ENCODE measurements at places on chromosomes 3 and 15.

DNA sequence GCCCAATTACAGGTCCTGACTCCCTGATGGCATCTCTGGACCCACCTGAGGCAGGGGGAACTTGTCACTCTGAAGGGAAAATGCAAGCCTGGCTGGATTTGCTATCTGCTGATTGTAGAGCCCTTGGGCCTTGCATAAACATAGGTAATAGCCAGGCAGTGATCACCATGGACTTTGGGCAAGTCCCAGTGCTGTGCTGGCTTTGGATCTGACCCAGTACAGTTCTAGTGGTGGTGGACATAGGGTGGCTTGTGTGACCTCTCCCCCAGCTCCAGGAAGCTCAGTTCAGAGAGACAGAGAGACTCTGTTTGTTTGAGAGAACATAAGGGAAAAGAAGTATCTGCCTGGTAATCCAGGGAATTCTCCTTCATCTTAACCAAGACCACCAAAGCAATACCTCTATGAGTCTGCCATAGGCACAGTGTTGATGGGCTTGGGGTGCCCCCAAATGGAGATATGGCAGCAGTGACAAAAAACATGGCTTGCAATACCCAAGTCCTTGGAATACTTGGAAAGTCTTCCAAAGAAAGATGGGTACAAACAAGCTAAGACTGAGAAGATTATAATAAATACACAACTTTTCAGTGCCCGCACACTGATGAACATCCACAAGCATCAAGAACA lies 348.5 kb downstream of the PYDC2 start:
- peak; percentile 31 for DNase-seq

DNA sequence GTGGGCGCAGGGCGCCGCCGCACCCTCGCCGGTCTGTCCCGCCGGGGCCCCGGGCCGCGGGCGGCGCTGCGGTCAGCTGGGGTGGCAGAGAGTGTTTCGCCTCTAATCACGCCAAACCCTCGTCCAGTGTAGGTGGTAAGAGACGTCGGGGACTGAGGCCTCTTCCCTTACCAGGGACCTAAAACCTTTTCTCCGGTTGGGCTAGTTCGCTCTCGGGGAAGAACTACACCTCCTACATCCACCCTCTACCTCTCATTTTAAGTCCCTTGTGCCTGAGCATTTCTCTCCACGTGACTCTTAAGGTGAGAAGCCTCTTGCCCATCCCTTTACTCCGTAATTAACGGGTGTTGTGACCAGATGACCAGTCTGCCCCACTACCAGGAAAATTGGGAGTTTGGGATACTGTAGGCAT lies 520 bp downstream of the TMEM42 start:
- DNase-seq = no peak

DNA sequence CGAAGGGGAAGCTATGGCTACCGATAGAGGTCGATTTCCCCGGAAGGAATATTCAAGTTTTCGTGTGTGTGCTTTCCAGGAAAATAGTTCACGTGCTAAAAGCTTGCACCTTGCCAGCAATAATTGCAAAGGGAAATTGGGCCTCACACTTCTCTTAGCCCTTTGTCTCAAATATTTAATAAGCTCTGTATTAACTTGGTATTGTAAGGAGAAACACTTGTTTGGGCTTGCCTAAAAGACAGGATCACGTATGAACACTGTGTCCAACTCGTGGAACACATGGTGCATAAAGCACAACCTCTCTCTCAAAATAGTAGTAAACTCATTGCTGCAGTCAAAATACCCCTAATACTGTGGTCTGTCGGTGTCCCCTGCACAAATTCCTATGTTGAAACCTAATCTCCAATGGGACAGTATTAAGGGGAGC lies 352 bp upstream of the TMF1 start:
- no peak for DNase-seq

DNA sequence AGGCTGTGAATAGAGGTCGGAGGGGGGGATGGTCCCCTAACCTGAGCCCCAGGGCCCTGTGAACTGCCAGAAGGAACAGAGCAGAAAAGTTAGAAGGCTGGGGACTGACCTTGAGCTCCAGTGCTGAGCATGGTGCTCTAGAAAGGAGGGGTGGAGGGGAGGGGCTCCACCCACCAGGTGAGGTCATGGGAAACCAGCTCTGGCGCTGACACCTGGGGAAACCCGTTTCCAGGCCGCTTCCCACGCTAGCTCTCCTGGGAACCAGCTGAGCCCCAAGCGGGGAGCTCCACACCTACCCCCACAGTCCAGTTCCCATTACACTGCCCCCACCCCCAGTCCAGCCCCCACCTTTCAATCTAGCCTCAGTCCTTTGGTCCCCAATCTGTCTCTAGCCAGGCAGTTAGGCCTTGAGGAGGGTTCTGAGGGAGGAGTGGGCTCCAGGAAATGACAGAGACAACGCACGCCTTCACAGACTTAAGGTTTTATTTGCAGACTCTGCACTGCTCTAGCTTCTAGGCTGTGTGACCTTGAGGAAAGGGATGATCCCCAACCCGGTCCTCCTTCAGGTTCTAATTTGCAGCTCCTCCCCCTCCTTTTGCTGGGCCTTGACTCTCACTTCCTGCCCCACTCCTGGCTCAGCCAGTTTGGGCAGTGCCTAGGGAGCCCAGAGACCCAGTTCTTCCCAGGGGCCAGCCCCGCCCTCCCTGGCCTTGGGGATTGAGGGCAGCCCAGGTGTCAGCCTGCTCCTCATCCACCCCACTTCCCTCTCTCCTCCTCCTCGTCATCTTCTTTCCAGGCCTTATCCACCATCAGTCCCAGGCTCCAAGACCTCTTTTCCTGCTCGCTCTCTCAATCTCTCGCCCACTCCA lies 2.1 kb downstream of the RHOV start:
- DNase-seq = no peak

- no peak for DNase-seq
These were observed 35.4 kb downstream of the RNU5B-1 start for GRCh38 chr15:65339920-65340319.

DNA sequence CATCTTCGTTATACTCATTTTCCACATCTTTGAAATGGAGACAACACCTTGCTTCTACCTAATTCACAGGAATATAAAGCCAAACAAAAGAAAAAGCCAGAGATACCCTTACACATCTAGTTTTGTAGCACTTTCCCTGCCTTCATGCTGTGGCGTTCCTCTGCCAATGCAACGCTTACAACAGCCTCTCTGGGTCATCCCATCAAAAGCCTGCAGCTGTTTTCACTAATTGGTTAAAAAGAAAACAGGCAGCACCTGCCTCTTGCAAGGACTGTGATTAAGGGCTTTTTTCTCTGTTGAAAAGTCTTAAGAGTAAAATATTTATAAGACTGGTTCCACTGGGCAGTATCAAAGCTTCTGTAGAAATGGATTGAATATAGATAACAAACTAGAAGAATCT lies 120.3 kb downstream of the FMN1 start:
- DNase-seq = no peak

GRCh38 chr3:317012-317411 lies 120.4 kb downstream of the CHL1 start:
- DNase-seq = no peak

- no peak for DNase-seq
These were observed 213.7 kb upstream of the RORA start for GRCh38 chr15:61442821-61443220.

- peak; percentile 68 for DNase-seq
These were observed 1190.0 kb upstream of the ALCAM start for GRCh38 chr3:104176706-104177105.

- DNase-seq = peak; percentile 69
These were observed 3.7 kb upstream of the B3GALNT1 start for GRCh38 chr3:161108840-161109239.

- DNase-seq = no peak
These were observed 1.5 kb upstream of the DMXL2 start for GRCh38 chr15:51624022-51624421.

DNA sequence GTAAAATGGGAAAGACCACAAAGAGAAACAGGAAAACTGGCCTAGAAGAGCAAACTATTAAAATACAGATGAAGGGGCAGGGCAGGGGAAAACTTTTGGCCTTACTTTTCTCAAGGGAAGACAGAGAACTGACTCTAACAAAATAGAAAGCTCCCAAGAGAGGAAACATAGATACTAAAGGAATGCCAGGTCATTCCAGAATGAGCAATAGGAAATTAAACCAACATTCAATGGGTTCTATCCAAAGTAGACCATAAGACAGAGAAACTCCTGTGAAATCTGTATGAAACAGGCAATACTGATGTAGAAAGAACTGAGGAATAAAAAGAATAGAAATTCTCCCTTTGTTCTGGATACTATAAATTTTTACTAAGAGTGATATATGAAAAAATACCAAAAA lies 491.8 kb downstream of the MECOM start:
- no peak for DNase-seq

DNA sequence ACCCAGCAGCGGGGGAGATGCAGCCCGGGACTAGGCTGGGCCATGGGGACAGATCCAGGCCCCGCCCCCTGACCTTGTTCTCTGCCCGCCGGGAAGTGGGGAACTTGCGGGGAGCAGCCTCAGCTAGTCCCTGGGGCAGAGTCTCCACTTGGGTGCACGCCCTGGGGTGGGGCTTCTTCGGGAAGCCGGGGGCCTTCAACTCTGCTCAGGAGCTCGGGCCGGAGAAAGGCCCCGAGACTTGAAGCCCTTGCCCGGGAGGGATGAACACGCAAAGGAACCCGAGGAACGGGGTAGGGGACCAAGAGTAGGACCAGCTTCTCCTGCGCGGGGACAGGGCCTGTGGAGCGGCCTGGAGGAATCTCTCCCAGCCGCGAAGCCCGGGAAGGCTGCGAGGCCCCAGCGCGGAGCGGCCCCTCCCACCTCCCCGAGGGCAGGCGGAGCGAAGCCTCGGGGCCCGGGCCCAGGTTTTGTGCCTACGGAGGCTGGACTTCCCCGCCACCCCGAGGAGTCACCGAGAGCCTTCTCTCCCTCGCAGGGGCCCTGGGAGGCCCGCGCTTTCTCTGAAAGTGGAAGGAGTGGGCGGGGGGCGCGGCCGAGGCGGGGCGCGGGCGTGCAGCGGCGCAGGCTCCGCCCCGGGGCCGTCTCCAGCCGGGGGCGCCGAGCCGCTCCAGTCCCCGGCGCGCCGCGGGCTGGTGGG lies at the start of gene ITPKA:
Gene ITPKA, plus strand, starts transcription at position 670 of the 697 bp plus-strand sequence. CDS start 54 bp downstream, outside the sequence.
- DNase-seq = peak; percentile 89

DNA sequence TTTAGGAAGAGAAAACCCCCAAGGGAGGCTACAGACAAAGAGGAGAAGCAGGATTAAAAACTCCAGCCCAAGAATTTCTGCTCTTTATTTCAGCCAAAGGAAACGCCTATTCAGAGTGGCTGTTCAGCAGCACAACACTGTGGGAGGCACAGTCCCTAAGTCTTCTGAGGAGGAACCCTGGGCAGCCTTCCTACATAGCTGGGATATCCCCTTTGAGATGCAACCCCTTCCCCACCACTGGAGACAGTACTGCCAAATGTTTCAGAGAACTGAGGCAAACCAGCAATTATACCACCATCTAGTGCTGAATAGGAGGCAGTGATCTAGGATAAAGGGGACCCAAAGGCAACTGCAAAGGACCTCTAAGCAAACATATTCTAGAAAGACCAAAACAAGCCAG lies 168.1 kb downstream of the VPS13C start:
- no peak for DNase-seq

DNA sequence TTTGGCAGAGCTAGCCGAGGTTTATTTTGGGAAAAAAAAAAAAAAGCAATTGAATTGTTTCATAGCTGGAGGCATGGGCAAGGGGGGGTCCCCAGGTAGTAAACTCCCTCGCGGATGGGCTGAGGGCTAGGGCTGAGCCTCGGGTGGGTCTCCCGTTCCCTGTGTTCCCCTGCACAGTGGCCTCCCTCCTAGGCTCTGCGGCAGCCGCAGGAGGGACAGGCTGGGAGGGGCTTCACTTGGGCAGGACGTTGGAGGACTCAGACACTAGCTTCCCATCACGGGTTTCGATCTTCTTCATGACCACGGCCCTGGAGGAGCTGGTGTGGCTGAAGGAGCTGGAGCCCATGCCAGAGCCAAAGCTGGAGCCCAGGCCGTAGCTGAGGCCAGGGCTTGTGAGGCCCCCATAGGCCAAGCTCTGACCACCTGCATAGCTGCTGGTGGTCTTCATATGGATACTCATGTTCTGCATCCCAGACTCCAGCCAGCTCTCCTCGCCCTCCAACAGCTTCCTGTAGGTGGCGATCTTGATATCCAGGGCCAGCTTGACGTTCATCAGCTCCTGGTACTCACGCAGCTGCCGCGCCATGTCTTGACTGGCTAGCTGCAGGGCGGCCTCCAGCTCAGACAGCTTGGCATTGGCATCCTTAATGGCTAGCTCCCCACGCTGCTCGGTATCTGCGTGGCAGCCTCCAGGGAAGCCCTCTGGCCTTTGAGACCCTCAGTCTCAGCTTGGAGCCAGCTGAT lies 64.0 kb upstream of the CDAN1 start:
- peak; percentile 8 for DNase-seq

- DNase-seq = no peak
These were observed 574.6 kb downstream of the VGLL3 start for GRCh38 chr3:86416334-86416733.

GRCh38 chr15:40323953-40324937 lies 753 bp downstream of the INAFM2 start:
- no peak for DNase-seq

DNA sequence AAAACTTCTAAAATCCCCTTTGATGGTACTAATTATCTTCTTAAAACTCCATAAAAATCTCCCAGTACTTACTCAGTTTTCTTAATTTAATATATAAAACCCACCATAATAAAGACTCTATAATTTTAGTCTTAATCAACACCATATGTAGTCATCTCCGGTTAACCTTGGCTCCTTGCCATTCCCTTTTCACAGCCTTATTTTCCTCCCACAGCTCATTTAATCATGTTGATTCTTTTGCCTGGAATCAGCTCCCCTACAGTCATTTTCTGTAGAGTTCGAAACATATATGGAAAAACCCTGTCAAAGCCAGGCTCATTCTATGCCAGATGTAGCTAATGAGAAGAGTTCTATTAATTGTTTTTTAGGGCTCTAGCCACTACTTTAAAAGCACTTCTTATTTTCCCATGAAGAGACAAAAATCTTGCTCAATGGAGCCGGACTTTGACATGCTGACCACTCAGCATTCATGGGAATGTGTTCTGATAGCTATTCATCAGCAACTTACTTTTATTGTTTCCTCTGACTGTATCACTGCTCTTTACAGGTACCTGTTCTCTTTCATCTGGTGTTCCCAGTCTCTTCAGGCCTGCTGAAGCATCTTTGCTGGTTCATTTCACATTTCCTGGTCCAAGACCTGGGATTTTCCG lies 573.4 kb downstream of the NAALADL2 start:
- peak; percentile 13 for DNase-seq
